Activated CD4-positive, alpha-beta T cell treated with anti-CD3 and anti-CD28 coated beads, Interleukin-2, amount 10 ng/mL, durations not matched to agents 7 days and 5 days (primary cell): ENCODE measurements at places on chromosomes 16 and 17.

GRCh38 chr16:49287572-49287971, 5.9 kb upstream of the CBLN1 start:
- no peak for DNase-seq

GRCh38 chr16:35678-36305, 17.6 kb downstream of the POLR3K start:
- no peak for DNase-seq

- peak; percentile 68 for DNase-seq
These were observed 85.0 kb upstream of the MED9 start for GRCh38 chr17:17391668-17392370.

DNA sequence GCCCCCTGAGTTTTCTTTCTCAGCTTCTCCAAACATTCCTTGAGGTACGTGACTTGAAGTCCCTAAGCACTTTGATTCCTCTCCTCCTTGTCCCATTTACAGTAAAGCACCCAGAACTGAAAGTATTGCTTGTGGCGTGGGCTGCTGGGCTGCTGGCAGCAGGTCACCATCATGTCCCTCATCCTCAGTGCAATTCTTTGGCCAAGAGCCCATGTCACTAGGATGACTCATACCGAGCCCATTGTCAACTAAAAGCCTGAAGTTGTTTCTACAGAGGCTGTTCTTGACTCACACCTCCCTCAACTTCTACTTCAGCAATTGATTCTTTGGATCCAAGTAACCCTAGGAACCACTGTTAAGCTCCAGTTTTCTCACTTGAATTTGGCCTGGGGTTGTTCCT, 54.3 kb downstream of the KPNA2 start:
- no peak for DNase-seq

GRCh38 chr16:88913870-88914269, 47.4 kb upstream of the PABPN1L start:
- no peak for DNase-seq

DNA sequence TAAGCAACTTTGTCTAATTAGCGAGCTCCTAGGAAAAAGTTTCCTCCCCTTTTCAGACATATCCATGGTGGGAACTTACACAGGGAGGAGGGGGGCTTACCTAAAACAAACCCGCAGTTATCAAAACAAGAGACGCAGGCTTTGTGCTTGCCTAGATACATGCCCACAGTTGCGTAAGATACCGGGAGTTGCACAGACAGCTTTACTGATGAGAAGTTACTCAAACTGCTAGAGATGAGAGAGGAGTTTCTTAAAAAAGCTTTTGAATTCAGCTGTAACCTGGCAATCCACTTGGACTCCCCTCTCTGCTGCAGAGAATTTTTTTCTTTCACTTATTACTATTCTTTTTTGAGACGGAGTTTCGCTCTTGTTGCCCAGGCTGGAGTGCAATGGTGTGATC, 6.8 kb upstream of the ZP2 start:
- DNase-seq, result no peak

DNA sequence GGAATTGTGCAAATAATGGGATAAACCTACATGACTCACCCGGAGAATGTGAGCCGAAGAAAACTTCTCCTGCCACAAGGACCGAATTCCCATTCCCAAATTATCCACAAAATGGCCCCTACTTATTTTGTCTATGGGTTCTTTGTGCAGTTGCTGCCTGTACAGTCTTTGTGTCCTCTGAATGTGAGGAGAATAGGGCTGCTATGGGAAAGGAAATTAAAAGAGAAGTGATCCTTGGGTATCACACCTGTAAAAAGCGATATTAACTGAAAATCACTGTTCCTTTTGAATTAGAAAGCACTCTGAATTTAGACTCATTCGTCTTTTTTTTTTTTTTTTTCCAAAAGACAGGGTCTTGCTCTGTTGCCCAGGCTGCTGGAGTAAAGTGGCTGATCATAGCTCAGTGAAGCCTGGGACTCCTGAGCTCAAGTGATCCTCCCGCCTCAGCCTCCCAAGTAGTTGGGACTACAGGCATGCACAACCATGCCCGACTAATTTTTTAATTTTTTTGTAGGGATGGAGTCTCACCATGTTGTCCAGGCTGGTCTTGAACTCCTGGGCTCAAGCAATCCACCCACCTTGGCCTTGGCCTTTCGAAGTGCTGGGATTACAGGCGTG, 45.4 kb downstream of the CHD9 start:
- DNase-seq, result no peak

- no peak for DNase-seq
These were observed 8.1 kb upstream of the TBX4 start for GRCh38 chr17:61444075-61444474.

DNA sequence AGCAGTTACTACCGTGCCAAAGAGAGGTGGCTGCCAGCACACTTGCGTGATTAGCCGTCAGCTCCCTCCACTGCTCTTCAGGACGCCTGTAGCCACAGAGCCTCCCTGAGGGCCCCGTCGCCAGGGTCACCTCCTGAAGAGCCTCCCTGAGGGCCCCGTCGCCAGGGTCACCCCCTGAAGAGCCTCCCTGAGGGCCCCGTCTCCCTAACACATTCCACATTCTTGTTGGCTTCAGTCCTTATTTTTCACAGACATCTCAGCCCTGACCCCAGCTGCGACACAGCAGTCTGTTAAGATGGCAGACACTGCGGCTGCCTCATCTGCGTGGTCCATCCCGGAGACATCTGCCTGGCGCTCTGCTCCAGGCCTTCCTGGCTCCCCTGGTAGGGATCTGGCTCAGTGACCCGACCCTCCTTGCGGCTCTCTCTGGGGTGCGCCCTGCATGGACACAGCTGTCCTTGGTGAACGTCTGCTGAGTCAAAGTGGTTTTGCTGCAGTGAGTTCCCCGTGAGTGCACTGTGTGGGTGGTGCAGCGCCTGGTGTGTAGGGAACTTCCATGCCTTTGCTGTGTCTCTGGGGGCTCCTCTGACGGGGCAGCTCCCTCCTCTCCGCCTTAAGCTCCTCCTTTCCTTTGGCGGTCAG, 11.4 kb downstream of the ACSF3 start:
- no peak for DNase-seq

- no peak for DNase-seq
These were observed at the start of gene CASKIN1 for GRCh38 chr16:2196162-2196980. Gene CASKIN1, minus strand, starts transcription at chr16:2196605. Its CDS starts 173 bp downstream, at chr16:2196432.

- DNase-seq, result no peak
These were observed 16.9 kb downstream of the LDAF1 start for GRCh38 chr16:21175397-21175796.

GRCh38 chr17:77341069-77341541, 200.3 kb downstream of the SEC14L1 start:
- no peak for DNase-seq

DNA sequence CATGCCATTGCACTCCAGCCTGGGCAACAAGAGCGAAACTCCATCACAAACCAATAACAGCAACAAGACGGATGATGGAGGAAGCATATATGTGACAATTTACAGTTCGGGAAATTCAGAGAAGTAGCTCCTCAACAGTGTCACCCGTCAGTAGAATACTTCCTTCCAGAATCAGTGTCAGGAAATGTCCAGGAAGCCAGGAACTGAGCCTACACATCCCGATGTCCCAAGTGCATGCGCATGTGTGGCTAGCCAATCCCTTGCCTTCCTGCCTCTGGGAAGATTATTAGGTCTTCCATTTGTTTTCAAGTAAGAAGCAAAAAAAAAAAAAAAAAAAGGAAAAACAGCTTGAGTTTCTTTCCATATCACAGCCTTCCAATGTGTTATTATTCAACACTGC, 1.4 kb upstream of the PITPNC1 start:
- DNase-seq, result no peak

DNA sequence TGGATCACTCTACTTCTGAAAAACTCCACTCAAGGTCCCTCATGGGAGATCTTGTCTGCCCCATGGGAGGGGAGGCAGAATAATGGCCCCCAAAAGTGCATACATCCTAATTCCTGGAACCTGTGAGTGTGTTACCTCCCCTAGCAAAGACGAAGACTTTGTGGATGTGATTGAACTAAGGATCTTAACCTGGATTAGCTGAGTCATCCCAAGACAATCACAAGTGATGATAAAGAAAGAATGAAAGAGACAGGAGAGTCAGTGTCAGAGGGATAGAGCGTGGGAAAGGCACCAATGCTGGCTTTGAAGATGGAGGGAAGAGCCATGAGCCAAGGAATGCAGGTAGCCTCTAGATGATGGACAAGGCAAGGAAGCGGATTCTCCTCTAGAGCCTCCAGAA, 374.7 kb upstream of the DYNLRB2 start:
- DNase-seq, result no peak

GRCh38 chr16:1903845-1904840, 14.1 kb downstream of the HS3ST6 start:
- no peak for DNase-seq

DNA sequence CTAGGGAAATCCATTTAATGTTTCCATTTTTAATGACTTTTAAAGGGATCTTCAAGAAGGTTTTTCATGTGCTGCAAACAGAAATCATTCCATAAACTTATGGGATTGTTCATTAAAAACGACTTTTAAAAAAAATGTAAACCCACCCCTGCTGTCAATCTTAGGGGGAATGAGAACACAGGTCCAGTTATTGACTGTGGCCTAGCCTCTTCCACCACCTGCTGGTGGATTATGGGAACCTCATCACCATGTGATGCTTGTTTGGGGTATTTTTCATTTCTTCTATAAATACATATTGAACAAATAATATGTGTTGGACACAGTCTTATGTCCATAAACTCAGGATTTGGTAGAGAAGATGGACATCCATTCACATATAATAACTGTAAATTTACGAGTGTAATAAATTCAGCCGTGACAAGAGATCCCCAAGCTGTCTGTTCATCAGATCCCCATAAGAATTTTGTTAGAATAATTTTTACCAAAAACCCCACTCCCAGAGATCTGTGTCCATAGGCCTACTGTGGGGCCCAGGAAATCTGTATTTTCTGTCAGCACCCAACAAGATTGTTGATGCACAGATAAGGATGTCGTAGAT, 42.0 kb upstream of the TMC5 start:
- peak; percentile 22 for DNase-seq

DNA sequence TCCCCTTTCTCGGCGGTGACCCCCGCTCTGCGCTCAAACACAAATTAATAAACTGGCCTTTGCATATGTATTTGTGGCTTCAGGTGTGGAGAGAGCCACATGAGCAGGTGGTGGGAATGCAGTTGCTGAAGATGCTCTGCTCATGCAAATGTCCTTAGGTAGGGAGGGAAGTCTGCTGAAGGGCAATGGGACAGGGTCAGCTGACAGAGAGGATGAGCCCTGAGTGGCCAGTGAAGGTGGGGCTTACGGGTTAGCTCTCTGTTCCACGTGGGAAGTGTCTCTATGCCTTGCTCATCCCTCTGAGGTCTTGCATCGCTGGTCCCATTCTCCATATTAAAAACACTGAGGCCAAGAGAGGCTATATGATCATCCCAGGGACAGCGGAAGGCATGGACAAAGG, 74.2 kb upstream of the CCL1 start:
- DNase-seq, result no peak

DNA sequence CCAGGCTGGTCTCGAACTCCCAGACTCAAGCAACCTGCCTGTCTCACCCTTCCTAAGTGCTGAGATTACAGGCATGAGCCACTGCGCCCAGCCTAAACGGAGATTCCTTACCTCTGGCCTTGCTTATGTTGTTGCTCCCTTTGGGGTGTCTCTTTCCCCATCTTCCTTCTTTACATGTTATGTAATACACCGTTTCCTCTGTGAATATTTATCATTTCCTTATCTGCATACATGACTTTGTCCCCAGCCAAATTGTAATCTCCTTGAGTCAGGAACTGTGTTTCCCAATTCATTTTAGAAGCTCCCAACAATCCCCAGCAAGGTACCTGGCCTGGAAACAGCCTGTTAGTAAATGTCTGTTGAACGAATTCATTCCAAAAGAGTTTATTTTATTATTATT, 15.7 kb downstream of the COPZ2 start:
- DNase-seq, result no peak

- no peak for DNase-seq
These were observed 14.8 kb downstream of the SNTB2 start for GRCh38 chr16:69201787-69202186.

DNA sequence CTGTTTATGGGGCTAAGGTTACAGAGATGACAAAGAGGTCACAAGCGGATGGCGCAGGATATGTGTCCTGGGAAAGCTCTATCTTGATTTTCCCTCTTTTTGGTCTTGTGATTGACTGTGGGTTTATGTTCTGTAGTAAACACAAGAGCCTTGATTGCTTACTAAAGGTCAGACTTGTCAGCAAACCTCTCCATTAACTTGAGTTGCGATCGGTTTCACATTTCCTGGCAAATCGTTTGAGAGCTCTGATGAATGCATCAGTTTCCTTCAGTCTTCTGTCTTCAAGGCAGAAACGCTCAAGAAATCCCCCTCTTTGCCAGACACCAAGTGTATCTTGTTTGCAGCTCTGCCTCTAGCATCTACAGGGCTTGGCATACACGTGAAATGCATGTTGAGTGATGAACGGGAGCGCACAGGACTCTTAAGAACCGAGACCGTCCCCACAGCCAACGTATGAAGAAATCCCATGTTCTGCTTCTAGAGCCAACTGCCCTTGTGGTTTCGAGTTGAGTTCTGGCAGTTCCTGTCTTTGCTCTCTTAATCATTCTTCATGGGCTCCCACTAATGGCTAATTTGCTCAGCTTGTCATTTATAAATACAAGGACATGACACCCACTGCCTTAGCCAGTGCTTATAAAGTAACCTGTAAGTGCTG, 143.3 kb downstream of the PITPNC1 start:
- no peak for DNase-seq

DNA sequence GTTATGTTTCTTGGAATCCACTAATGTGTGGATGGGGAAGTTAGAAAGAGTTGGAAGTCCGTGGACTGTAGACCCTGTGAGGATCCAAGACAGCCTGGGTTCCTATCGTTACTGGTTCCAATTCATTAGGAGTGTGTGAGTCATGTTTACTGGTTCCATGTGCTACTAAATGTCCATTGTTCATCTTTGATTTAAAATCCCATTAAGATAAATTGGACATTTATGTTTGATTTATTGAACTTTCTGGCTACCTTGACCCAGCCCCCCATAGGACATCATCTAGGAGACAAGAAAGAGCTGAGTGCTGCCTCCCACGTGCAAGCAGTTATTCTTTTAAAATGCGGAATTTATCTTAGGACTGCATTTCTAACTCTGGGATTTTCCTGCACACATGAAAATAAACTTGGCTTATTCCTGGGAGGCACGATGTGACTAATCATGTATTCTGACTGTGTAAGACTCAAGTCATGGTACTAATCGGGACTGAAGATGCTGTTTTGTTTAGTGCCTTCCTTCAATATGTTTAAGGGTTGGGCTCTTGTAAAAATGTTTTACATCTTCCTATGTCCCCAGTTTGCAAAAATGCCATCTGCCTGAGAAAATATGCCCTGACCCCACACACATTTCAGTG, 53.4 kb downstream of the RGS9 start:
- DNase-seq, result no peak

DNA sequence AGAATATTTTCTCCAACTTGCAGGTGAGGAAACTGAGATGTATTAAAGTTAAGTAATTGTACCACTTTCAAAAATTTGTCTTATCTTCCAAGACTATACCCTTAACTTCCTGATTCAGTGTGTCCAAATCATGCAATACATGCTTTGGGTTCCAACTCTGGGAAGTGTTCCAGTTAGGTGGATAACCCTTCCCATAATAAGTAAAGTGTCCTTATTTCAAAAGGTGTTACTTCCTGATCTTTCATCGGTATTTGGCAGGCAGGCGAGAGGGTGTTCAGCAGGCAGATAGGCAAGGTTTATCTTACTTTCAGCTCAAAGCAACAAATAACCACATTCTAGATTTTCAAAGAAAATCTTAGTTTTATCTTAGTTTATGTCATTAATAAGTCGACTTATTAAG, 46.3 kb upstream of the ARHGAP44 start:
- DNase-seq, result no peak
